ENCODE measurements at places on chromosomes 7 and 10.

GRCh38 chr7:142053988-142054387 is 57.5 kb upstream of the MGAM2 start:
- no peak for DNase-seq

DNA sequence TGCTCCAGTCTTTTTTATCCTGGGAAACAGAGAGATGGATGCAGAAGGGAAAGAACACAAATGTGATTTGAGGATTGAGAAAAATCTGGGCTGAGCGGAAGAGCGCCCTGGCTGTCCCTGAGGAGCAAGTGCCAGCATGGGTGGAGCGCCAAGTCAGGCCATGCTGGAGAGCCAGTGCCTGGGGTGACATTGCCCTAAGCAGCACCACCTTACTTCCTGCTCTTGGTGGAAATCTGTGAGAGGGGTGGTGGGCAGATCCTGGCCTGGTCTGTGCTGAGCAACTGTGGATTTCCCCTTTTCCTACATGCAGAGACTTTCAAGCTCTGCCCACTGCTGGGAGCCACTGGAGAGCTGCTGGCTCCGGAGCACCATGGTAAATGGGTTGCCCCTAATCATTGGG is 36.9 kb downstream of the DDIT4 start:
- DNase-seq: no peak

DNA sequence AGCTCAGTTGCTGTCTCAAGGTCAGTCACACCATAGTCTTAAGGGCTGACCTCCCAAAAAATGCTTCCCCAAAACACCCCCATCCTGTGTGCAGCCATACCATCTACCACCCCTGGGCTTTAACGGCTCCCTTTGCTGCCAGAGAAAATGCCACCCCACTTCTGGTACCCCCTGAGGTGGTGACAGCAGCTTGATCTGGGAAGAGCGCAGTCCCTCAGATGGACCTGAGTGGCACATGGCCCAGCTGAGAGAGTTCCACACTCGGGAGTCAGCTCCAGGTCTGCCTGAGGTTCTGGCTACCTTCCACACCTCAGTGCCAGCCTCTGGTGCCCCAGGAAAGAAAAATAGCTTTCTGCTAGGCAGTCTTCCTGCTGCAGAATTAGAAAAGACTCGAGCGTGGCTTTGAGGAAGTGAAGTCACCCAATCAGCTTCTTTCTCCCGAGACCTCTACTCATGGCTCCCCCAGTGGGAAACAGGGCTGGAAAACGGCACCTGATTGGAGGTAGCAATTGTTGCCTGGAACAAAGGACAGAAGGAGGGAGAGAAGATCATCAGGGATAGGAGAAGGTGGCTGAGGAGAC is 151.7 kb downstream of the ARHGAP21 start:
- DNase-seq: no peak

DNA sequence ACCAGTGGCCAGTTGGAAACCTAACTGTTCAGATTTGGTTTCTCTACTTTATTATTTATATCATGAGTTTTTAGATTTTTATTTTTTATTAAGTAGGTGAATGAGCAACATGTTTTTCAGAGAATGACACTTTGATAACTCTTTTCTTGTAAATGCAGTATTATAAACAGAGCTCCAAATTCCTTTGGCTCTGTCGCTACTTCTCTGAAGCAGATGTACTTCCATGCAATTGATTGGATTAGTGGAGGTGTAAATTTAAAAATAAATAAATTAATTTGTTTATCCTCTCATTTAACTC is 34.3 kb upstream of the ICA1 start:
- DNase-seq: no peak

DNA sequence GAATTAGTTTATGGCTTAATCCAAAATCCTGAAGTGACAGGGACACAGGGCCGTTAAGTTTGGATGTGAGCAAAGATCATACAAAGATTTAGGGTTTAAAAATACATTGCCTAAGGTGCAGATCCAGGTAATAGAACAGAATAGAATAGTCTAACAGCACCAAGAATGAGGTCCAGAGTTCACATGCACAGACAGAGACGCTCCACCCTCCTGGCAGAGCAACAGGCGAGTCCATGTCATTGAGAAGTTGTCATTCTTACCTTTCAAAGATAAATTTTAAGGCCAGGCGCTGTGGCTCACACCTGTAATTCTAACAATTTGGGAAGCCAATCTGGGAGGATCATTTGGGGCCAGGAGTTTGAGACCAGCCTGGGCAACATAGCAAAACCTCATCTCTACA is 209.1 kb upstream of the AUTS2 start:
- no peak for DNase-seq

GRCh38 chr10:48495282-48496045 is 109.4 kb downstream of the ARHGAP22 start:
- DNase-seq: no peak

GRCh38 chr10:49071160-49071761 is 44.1 kb downstream of the VSTM4 start:
- no peak for DNase-seq

DNA sequence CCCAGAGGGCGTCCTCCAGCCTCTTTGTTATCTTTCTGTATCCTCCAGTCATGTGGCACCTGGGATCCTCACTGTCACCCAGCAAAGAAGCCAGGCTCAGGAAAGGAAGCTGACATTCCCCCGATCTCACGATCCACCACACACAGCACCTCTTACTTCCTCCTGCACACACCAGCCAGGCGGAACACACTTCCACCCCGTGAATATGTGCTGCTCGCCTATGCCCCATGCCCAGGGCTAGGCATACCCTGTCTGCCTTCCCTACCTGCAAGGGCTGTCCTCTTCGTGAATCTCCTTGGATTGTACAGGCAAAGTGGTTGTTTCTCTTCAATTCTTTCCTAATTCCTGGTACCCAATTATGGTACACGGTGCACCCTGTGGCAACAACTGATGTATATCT is 191.0 kb downstream of the TNS3 start:
- DNase-seq: no peak

DNA sequence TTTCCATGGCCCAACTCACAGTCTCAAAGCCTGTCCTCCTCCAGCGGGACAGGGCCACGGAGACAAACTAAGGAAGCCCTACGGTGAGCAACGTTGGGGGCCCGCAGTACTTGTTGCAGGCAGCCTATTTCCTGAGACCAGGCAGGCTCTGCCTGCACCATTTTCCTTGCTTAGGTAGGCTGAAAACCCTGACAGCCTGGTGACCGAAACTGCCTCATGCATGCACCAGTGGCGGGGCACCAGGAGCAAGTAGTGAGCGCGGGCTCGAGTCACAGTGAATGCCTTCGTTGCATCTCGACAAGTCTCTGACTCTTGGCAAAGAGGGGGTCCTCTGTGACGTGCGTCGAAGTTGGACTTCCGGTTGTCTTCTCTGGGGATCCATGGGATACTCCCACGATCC is 23.3 kb upstream of the ZNF273 start:
- DNase-seq: no peak

DNA sequence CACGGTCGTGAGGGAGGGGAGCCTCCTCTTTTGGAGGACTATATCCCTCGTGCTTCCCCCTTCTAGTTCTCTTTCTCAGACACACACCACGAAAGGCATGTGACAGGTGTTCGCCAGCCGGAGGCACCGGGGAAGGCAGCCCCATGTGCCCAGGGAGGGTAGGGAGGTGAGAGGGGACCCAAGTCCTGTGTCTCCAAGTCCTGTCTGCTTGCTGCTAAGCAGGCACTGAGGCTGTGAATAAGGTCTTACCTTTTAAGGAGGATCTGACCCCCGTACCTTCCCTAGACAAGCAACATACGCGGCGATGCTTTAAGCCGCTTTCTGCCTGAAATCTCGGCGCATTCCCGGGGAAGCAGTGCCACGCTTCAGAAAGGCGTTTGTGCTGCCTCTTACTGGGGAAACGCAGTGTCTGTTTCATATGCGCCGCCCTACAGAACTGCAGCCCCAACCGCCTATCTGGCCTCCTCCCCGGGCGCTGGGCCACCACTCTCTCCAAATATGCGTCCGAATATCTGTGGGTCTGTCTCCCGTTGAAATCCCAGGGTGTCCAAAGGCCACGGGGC is 770 bp downstream of the PLXNA4 start:
- DNase-seq: no peak

DNA sequence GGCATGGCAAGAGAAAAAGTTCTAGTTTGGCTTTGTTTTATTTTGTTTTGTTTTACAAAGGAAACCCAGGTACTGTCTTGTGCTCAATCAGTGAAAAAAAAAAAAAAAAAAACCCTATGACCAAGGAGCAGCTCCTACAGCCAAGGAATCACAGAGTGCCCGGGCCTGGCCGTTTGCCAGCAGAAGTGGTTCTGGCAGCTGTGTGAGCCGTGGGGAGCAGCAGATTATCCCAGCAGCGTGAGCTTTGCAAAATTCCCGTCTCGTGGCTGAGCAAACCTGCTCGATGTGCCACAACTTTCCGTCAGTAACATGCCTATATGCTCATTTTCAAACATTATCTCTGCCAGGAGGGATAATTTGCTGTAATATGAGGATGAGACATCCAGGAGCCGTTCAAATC is 293.7 kb downstream of the POU6F2 start:
- DNase-seq: no peak

DNA sequence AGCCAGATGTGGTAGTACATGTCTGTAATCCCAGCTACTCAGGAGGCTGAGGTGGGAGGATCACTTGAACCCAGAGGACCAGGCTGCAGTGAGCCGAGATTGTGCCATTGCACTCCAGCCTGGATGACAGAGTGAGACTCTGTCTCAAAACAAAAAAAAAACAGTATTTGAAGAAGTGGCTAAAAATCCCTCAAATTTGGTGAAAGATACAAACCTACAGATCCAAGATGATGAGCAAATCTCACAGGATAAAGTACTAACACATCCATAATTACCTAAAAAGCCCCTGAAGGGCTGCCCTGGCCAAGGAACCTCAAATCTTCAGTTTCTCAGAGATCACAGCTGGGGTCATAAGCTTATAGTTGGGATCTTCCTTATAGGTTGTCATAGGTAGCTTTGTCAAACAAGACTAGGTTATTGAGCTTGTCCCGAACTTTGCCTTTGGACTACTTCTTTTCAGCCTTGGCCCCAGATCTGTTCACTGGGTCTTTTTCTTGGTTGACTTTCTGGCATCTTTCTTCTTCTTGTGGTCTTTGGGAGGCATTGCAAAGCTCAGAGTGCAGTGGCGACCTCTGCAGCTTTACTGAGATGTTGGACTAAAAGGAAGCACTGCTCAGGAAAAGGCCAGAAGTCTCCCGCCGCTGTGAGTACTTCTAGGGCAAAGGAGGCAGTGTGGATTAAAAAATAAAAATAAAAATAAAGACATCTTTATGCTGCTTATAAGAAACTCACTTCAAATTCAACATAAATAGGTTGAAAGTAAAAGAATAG is 28.6 kb upstream of the SAR1A start:
- no peak for DNase-seq

DNA sequence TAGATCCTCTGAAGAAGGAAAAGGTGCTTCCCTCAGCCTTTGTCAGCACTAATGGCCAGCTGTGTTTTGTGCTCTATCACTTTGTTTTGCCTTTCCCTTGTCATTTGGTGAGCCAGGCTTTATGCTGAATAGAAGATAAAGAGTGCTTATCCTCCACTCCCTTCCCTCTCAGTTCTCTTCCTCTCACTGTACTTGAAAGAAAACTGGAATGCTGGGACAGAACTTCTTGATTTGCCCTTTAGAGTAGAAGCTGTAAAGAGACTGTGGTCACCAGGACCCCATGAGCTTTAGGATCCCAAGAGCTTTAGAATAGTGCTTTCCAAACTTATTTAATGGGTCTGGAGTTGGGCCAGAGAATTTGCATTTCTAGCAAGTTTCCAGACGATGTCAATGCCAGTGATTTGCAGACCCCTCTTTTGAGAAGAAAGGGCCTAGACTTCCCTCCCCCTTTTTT is 81.4 kb downstream of the LRRC4 start:
- DNase-seq: no peak

DNA sequence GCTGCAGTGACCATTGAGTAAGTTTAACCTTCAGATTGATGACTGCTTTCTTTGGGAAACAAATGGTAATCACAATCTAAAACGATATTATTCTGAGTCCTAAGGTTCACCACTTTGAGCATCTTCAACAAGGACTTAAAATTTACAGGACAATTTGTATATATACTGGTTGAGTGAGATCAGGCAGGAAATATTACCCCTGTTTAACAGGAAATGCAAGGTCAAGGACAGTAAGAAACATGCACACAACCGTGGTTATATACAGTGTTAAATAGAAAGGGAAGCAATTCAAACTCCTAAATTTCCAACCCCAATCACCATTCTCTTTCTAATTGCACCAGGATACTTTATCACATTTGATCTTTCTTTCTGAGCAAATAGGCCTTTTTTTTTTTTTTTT is 96.1 kb downstream of the ZNF277 start:
- no peak for DNase-seq

DNA sequence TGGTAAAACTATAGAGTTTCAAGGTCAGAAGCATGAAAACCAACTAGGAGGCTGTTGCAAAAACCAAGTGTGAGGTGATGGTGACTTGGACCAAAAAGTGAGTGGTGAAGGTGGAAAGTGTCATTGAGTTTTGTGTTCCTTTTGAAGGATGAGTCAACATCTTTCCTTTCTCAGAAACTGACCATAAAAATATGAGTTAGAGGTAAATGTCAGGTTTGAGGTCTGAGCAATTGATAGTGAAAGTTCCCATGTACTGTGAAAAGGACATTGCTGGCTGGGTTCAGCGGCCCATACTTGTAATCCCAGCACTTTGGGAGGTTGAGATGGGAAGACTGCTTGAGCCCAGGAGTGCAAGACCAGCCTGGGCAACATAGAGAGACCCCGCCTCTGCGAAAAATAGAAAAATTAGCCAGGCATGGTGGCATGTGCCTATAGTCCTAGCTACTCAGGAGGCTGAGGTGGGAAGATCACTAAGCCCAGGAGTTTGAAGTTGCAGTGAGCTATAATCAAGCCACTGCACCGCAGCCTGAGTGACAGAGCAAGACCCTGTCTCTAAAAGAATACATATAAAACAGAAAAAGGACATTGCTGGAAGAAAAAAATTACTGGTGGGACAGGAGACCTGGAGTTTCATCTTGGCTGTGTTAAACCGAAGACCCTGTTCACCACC is 89.3 kb upstream of the ARID5B start:
- no peak for DNase-seq

GRCh38 chr7:12601302-12601869 is 30.9 kb downstream of the SCIN start:
- no peak for DNase-seq

GRCh38 chr7:134031835-134032617 is 95.1 kb upstream of the LRGUK start:
- no peak for DNase-seq

GRCh38 chr7:109020251-109020650 is 450.6 kb downstream of the DNAJB9 start:
- DNase-seq: no peak

- DNase-seq: no peak
Measured at GRCh38 chr7:55556031-55556430, 16.3 kb downstream of the VOPP1 start.

Data from activated T-helper 9 cell treated with anti-CD3 and anti-CD28 coated beads, Interleukin-2, amount 50 U/mL, for 16 hours (primary cell).